ENCODE measurements at places on chromosomes 7 and 10. TPM values are rescaled to one million over a fixed set of nuclear protein-coding genes. Genes with fewer than 3 reads are reported as not detected.

Gene SCRN1
- 3.7 TPM for total RNA-seq

Gene TCAF2
- total RNA-seq: 1.6 TPM

Gene PPP1R17
- total RNA-seq: not detected

Gene GIMAP6
- total RNA-seq: 21.8 TPM

Gene TRIM73
- total RNA-seq: 0.36 TPM

- no peak for DNase-seq
Measured at GRCh38 chr10:77629775-77630506, 7.7 kb downstream of the KCNMA1 start.

GRCh38 chr10:48944171-48944570 lies 4.5 kb upstream of the LRRC18 start:
- no peak for DNase-seq

Gene CCL26
- total RNA-seq: not detected

Gene TMEM176B
- 5.4 TPM for total RNA-seq

Gene DNA2
- 1.6 TPM for total RNA-seq

Gene NUDCD3
- total RNA-seq: 129 TPM

DNA sequence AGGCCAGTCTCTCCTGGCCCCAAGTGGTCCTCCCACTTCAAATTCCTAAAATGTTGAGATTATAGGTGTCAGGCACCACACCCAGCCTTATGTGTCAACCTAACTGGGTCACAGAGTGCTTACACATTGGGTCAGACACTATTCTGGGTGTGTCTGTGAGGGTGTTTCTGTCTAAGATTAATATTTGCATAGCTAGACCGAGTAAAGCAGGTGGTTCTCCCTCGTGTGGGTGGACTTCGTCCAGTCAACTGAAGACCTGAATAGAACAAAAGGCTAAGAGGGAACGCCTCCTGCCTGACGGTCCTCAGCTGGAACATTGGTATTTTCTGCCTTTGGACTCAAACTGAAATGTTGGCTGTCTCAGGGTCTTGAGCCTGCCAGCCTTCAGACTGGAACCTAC lies 11.5 kb downstream of the PPIF start:
- peak; percentile 46 for DNase-seq

Measured in psoas muscle (tissue), 8 donors.